ENCODE measurements at places on chromosomes 1 and 21.

DNA sequence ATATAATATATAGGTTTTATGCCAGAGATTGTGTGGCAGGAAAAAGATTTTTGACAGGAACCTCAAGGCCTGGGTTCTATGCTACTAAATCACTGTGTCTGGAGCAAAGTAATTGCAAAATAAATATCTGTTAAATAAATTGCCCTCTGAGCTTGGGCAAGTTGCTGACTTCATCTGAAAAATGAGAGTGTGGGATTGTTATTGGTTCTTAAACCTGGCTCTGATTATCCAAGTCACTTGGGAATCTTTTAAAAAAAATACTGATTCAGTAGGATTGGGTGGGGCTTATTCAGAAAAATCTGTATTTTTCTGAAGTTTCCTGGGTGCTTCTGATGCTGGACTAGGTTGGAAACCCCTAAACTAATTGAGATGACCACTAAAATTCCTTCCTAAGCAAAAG lies 174.1 kb upstream of the SGIP1 start:
- DNase-seq = no peak

GRCh38 chr1:18907021-18907916 lies 4.9 kb upstream of the ALDH4A1 start:
- peak; percentile 61 for DNase-seq

- DNase-seq = no peak
Measured at GRCh38 chr1:99751877-99752504, 14.4 kb downstream of the FRRS1 start.

DNA sequence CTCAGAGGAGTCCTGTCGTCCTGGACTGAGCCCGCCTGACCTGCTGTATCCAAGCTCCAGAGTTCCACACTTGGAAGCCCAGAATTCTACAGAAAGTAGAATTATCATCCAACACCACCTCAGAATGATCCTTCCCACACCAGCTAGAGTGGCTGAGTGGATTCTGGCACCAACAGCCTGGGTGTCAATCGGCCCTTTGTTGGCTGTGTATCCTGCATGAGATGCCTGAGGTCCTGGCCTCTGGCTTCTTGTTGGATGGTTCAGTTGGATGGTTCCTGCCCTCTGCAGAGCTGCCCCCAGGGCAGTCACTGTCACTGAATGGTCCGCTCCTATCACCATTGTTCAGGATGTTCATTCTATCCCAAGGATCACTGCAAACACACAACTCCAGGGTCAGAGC lies 49.8 kb downstream of the PGBD5 start:
- DNase-seq = no peak

DNA sequence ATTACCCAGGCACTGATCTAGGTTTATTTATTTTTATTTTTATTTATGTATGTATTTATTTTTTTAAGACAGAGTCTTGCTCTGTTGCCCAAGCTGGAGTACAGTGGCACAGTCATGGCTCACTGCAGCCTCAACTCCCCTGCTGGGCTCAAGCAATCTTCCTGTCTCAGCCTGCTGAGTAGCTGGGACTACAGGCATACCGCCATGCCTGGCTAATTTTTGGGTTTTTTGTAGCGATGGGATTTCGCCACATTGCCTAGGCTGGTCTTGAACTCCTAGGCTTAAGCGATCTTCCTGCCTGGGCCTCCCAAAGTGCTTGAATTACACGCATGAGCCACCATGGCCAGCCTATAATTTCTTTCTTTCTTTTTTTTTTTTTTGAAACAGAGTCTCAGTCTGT lies 9.4 kb downstream of the PHACTR4 start:
- no peak for DNase-seq

GRCh38 chr1:107604825-107605224 lies 360.2 kb downstream of the VAV3 start:
- no peak for DNase-seq

DNA sequence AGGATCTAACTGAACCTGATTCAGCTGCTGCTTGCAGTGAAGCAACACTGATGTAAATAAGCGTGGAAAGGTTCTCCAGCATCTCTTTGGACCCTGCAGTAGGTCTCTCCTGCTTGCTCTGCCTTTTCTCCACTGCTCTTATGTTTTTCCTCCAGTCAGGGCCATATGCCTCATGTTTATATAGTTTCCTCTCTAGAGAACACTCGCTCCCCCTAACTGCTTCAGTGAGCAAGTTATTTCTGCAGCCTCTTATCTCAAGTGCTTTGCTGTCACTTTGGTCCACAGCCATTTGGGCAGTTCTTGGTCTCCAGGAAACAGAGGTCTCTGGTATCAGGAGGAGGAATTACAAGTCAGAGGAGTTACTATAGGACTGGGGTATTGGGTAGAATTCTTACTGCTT lies 5.3 kb downstream of the PRUNE1 start:
- peak; percentile 70 for DNase-seq

- no peak for DNase-seq
Measured at GRCh38 chr1:230307213-230307612, 118.9 kb downstream of the PGBD5 start.

DNA sequence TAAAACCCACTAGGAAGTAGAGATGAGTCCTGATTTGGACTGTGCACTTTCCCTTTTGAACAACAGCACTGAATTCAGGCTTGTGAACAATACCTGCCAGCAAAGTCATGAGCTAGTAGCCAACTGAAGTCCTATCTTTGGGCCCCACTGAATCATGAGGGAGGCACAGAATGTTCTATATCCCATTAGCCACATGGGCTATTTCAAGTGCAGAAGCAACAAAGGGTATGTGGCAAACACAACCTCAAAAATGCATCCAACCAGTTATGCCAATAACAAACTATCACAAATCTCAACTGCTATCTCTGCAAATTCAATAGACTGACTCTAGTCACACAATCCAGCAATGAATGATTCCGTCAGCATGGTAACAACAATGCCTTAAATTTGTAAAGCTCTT lies 276.0 kb downstream of the MRPL39 start:
- DNase-seq = no peak

- no peak for DNase-seq
Measured at GRCh38 chr1:67749844-67750690, 65.1 kb downstream of the GADD45A start.

DNA sequence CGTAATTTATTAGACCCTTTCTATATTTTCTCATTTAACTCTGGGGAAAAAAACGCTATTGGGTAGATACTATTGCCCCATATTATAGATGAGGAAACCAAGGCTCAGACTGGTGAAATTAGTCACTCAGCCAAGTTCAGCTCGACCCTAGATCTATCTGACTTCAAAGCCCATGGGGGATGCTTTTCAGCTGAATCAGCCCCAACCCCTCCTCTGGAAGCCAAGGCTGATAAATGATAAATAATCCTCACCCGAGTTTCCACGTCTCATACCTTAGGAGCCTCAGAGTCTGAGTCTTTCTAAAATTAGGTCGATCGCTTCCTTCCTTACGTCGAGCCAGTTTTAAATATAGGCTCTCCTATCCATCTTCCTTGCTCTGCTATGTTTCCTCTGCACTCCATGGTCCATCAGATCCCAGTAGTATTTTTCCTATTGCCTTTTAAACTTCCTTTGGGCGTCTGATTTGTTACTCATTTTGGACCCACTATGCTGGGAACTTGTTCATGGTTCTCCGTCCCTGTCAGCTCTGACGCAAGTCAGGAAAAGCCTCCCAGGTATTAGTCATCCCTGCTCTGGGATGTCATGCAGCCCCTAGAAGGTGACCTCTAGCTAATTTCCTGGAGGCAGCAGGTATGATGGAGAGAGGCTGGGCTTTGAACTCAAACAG lies 122.8 kb downstream of the PLPP3 start:
- no peak for DNase-seq

- DNase-seq = no peak
Measured at GRCh38 chr1:154624746-154625643, 17.0 kb upstream of the ADAR start.

DNA sequence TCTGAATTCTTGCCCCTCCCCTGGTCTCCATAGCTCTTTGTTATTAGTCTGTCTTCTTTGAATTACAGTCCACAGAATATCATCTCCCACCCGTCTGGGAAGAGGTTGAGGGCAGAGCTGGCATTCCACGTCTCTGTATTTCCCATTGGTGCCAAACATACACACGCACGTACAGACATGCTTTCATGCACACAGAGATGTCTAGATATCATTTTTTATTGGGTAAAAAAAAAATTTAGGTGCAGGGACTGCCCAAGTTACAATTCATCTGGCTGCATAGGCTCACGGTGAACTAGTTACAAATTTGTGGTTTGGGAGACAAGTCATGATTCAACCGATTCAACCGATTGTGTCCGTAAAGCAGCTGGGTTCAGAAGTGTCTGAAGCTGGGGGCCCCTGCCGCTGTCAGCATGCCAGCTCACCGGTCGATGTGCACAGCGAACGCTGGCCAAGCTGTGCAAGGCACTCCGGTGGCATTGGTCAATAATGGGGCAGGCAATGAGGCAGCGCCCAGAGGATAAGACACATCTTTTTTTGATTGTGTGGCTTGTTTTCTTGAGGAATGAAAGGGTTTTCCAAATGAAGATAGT lies 73.7 kb downstream of the KCNN3 start:
- DNase-seq = no peak

DNA sequence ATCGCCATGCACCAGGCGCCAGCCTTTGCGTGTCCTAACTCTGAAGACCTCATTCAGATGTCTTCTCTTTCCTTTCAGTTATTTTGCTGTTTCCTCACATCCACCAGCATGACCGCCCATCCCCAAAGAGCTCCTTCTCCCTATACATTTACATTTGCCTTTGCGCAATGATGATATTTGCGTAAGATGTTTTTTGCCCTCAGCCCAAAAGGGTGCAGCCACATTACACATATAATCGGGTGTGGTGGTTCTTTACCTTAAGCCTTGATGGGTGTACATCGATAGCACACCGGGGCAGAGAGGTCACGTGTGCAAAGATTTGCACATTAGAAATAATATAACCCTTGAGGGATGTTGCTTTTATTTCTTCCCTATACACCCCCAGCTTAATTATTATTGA lies 192.8 kb downstream of the HUNK start:
- no peak for DNase-seq

DNA sequence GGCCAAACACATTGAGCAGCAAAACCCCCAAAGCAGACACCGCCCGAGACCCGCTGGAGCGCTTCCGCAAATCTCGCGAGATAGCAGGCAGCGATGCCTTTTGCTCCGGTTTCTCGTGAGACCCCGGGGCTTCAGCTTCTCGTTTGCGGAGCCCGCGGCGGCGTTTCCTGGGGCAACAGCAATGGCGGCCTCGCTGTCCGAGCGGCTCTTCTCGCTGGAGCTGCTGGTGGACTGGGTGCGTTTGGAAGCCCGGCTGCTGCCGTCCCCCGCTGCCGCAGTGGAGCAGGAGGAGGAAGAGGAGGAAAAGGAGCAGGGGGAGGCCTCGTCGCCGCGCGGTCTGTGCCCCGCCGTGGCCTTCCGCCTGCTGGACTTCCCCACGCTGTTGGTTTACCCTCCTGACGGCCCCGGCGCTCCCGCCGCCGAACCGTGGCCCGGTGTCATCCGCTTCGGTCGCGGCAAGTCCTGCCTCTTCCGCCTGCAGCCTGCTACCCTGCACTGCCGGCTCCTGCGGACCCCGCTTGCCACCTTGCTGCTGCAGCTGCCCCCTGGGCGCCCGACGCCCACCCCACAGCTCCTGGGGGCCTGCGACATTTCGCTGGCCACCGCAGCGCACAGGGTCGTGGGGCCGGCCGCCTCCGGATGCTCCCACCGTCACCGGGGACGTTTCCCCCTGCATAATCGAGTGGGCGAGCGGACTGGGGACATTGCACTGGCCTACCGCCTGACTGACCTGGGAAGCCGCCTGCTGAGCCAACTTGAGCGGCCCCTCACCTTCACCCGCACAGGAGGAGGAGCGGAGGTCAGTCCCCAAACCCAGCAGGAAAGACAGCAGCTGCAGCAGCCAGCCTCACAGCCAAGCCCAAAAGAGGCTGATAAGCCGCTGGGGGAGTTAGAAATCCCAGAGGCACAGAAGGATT lies at the start of gene MAP10:
Gene MAP10 (plus strand): TSS at position 148 of the 917 bp plus-strand sequence. CDS start 34 bp downstream, at position 182.
- peak; percentile 87 for DNase-seq

- DNase-seq = no peak
Measured at GRCh38 chr1:18631496-18632217, 1.0 kb downstream of the PAX7 start.
